Hematopoietic multipotent progenitor cell treated with erythropoietin and hydrocortisone succinate and interleukin-3 and kit ligand, for 4 days (in vitro differentiated cells): ENCODE measurements at places on chromosomes 2 and 18.
A peak's percentile ranks its signal among the peaks of the same experiment; 100 is the strongest.

DNA sequence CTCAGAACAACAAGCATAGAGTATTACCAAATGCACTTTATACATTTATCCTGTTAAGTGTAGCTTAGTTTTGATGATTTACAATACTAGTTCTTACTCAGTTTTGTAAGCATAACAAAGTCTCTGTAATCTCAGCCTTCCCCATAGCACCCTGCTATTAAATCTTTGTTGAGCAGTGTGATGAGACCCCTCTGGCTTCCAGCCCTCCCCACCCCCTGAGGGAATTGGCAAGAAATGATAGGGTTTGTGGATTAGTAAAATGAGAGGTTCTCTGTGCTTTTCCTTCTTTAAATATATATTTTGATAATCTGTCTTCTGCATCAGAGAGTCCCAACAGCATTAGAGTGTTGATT, 37.2 kb downstream of the ZNF521 start:
- no peak for DNase-seq

GRCh38 chr2:12180031-12180430, 433.6 kb downstream of the LPIN1 start:
- no peak for DNase-seq

GRCh38 chr2:232568161-232568560, 17.7 kb downstream of the EIF4E2 start:
- DNase-seq, result peak; percentile 82

DNA sequence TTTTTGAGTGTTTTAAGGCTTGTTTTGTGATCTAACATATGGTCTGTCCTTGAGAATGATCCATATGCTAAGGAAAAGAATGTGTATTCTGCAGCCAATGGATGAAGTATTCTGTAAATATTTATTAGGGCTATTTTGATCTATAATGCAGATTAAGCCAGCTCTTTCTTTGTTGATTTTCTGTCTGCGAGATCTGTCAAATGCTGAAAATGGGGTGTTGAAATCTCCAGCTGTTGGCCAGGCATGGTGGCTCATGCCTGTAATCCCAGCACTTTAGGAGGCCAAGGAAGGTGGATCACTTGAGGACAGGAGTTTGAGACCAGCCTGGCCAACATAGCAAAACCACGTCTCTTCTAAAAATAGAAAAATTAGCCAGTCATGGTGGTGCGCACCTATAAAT, 132.7 kb downstream of the DIS3L2 start:
- DNase-seq, result no peak

DNA sequence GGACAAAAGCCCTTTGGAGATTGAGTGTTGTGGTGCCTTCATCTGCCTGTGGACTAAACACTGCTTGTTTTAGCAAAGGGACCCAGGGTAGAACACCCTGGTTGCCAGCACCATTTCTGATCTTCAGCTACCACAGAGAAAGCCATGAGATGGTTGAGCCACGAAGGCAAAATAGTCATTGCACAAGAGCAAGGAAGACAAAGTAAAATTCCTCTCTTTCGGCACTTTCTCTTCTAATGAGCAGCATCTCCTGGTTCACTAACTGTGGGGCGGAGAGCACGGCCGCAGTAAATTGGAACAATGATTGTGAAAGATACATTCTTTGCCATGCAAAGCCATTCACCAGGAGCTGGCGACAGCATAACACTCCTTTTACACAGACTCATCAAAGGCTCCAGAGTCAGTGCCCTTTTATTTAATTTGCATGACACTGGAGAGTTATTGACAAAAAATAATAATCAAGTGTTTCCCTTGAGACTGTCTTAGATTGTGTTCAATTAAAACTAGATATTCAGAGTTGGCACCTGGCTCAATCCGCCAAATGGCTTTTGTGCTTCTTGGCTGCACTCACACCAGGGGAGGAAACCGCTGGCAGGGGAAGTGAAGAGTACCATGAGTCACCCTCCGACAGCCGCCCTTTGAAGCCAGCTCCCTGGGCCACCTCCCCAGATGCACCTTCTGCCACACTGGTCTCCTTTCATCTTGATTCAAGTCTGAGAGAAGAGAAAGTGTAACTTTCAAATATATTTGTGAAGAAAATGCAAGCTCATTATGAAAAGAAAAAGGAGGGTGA, 100.5 kb upstream of the MEIS1 start:
- peak; percentile 7 for DNase-seq

DNA sequence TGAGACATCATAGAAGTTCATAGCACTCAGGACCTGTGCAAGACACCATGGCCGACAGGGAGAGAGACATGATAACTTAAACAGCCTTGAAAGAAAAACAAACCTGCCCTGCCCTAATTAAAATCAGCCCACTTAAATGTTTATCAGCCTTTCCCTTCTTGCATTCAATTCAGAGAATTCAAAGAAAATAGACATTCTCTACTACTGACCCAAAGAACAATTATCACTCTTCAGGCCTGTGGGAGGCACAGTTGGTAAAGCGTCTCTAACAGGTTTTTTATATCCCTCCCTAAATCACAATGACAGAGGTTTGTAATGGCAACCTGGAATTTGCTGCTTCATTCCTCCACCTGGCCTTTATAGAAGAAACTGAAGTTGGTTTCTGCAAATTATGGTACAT, 1.7 kb downstream of the CDK15 start:
- no peak for DNase-seq

DNA sequence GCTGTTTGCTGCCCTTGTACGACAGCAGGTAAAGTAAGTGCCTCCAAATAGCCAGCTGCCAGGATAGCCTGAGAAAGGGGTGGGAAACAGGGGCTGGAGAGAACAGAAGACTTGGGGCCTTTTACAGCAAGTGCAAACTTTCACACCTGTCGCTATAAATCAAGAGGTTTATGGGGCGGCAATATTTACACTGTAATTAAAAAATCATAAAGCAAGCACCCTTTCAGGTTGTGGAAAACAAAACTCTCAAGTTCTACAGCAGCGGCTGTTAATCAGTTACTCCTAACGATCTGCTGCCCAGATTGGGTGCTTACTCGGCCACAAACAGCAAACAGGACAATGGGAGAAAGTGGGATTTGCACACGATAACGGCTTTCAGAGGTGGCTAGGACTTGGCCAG, 359.5 kb upstream of the ETAA1 start:
- no peak for DNase-seq

DNA sequence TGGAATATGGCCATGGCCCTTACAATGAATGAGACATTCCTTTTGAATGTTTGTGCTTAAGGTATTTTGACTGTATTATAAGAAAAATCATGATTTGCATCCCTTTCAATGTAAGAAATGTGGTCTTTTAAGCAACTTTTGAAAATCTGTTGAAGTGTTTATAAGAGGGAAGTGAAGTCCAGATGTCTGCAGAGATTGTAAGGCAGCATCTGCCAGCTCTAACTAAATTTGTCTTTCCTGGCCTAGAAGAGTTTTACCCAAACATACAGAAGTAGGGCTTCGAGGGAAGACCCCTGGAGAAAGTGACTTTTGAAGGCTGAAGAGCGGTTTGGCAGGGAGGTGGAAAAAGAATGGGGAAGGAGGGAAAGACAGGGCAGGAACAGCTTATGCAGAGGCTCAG, 12.2 kb downstream of the EML6 start:
- DNase-seq, result peak; percentile 31
